ENCODE measurements at places on chromosomes 4 and X. TPM values are rescaled to one million over a fixed set of nuclear protein-coding genes. Genes with fewer than 3 reads are reported as not detected.

PRDM8 gene
- 4.4 TPM for total RNA-seq

DNA sequence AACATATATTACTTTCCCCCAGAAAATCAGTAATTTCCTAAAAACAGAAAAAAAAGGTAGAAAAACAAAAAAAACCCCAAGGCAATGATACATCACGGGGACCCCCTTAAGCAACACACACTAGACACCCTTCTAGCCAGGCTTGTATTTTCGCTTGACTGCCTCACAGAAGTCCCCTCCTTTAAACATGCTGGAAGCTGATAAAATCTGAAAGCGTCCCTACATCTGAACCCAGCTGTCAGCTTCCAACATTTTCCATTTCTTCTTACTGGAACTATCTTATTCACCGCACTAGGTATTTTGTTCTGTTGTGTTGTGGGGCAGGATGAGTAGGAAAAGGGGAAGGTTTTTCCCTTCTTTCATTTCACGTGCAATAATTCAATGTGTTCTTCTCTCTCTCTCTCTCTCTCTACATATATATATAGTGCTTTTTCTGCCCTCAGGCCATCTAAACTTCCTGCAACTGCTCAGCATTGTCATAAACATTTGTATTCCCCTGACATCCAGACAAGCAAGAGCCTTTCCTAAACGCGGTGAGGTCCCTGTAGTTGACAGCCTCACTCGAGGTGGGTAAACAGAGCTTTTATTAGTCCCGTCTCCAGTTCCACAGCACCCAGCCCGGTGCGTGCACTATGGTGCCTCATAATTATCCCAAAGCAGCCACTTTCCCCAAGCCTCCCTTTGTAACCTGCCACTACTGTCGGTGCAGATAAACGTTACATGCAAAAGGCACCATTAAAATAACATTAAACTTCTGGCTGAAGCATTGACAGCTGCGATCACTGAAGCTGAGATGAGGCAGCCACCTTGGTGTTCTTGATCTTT, 82.5 kb downstream of the GATB start:
- DNase-seq, result no peak

DNA sequence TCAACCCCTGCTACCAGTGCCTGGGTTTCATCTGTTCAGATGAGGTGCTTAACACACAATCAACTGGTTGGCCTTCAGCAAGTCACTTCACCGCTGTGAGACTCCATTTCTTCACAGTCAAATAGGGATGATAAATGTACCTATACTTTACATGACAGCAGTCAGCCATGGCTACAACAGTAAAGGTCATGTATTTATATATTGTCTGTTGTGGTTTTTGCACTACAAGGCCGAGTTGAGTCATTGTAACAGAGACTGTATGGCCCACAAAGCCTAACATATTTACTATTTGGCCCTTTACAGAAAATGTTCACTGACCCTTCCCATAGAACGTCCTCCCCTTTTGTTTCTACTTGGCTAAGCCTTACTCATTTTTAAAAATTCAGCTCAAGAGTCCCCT, 404.6 kb upstream of the F9 start:
- no peak for DNase-seq

- DNase-seq, result no peak
Observed at GRCh38 chr4:89356086-89356485, 48.5 kb upstream of the GPRIN3 start.

DNA sequence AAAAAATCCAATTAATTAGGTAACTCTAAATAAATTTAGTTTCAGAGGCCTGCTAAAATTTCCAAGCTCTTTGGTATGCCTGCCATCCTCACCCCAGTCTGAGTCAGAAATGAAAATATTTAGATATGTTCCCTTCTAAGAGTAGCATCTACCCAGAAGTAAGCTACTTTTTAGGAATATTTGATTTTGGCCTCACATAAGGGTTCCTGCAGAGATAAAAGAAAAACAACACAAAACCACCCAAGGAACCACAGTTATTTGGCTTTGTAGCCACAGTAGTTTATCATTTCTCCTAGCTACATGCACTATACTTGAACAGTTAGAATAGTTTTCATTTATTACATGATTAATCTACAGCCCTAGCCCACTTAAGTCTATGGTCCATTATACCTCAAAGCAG, 192.6 kb upstream of the FAM241A start:
- no peak for DNase-seq

- peak; percentile 26 for DNase-seq
Observed at GRCh38 chrX:11665168-11666111, at the start of gene ARHGAP6. Gene ARHGAP6, minus strand, starts transcription at chrX:11665920. Its CDS starts 1,092 bp downstream, at chrX:11664828.

DNA sequence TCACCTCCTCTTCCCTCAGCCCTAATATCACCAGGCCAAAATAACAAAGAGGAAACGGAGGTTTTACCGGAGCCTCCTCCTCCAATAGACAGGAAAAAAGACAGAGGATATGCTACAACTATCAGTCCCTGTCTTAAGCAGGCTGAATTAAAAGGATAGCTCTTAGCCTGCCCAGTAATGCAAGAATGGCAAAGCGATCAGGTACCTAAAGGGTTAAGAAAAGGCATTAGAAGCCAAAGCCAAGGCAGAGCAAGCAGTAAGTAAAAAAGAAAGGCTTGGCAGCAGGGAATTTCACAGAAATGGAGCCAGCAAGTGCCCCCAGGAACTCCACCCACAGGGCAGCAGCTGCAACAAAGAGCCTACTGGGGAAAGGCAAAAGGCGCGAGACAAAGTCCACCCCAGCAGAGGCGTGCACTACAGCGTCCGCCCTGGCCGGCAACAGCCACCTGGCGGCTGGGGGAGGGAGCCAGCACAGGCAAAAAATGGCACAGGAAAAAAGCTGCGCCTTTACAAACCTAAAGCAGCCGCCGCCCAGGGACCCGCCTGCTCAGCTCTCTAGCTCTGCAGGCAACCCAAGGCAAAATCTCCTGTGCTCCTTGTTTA, 220.6 kb upstream of the ZC4H2 start:
- peak; percentile 84 for DNase-seq

DNA sequence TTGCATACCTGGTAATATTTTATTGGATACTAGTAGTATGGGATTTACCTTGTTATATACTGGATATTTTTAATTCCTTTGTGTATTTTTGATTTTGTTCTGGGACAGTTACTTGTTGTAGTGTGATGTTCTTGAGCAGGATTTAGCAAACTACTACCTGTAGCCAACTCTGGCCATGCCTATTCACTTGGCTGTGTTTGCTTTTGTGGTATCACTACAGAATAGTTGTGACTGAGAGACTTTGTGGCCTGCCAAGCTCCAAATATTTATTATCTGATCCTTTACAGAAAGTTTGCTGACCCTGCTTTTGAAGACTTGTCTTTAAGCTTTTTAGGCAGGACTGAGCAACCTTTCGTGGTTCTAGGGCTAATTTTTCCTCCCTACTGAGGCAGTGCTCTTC, 17.8 kb downstream of the ZCCHC4 start:
- no peak for DNase-seq

- no peak for DNase-seq
Observed at GRCh38 chr4:181968371-181968770, 274.8 kb upstream of the TENM3 start.

Measured in transverse colon (tissue), 4 donors.